ENCODE measurements at places on chromosomes 5 and 9. TPM values are rescaled to one million over a fixed set of nuclear protein-coding genes. Genes with fewer than 3 reads are reported as not detected.

DNA sequence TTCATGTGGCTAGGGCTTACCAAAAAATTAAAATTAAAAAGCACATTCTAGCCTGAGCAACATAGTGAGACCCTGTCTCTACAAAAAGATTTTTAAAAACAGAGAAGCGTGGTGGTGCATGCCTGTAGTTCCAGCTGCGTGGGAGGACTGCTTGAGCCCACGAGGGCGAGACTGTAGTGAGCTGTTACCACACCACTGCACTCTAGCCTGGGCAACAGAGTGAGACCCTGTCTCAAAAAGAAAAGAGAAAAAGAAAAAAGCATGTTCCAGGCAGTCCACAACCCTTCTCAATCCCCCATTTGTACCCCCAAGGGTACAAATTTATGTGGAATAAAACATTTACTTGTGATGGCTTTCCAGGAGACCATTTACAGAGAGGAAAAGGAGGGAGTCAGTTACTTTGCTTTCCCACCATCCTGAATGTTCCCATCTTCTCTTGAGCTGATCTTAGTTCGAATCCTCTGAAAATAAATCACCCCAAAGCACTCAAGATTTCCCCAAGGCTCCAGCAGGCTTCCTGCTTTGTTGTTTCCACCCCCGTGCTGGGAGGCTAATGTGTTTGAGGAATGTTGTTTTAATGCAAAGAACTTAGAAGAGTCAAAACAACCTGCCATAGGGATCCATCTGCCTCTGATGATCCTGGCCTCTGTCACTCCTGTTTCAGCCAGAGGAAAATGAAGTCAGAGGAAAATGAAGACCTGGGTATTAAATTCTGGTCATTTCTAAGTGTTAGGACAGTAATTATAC is 384.7 kb downstream of the BNC2 start:
- no peak for DNase-seq

DNA sequence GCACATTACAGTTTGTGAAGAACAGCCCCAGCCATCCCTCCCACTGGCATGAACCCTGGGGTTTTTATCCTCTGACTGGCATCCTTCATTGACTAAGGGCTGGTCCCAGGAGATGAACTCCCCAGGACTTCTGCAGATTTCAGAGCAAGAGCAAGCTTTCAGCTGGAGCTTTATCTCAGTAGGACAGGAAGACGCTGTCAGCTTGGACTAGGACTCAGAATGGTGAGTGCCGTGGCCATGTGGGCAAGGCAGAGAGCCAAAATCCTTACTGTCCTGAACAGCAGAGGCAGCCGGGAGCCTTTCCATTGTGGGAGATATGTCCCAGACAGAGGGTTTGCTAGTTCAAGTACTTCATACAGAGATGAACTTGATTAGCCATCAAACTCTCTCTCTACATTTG is 3.2 kb upstream of the ACOT12 start:
- no peak for DNase-seq

Gene TESK1
- total RNA-seq: 24.0 TPM

Gene GADD45G
- total RNA-seq: not detected

GRCh38 chr5:108257996-108258395 is 123.9 kb downstream of the FBXL17 start:
- no peak for DNase-seq

DNA sequence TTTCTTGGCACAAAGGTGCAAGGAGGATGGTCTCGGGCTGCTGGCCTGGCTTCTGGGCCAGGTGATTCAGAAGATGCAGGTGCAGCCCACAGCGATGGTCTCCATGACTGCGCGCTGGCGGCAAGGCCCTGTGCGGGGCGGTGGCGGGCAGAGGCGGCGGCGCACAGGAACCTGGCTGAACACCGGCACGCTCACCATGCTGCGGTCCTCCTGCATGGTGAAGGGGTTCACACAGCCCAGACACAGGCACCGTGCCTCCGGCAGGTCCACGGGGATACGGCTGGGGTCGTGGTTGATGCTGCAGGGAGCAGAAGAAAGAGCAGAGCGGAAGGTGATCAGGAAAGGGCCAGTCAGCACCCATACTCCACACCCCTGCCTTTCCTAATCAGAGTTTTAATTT is 4.8 kb downstream of the IL17B start:
- no peak for DNase-seq

DNA sequence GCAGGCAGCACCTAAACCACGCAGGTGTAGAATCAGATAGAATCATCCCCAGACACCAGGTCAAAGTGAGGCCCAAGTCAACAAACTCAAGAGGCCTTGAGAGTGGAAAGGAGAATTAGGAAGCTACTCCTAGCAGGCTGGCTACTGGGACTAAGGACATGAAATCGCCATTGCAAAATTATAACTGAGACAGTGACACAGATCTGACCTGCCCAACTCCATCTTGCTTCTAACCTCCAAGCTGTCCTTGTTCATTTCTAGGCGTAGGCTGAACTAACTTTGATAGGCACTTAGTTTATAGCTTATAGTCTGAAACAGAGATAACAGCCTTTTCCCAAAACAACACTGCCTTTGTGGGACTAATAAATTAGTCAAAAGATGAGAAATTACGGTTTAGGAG is 52.8 kb downstream of the ACTL7B start:
- DNase-seq: no peak

Gene SLC34A3
- 0.07 TPM for total RNA-seq

- DNase-seq: no peak
These were observed 53.2 kb upstream of the FSTL4 start for GRCh38 chr5:133665571-133665970.

Gene IL3
- total RNA-seq: not detected

Gene ARHGEF39
- total RNA-seq: 11.9 TPM

Gene TSLP
- 0.07 TPM for total RNA-seq

DNA sequence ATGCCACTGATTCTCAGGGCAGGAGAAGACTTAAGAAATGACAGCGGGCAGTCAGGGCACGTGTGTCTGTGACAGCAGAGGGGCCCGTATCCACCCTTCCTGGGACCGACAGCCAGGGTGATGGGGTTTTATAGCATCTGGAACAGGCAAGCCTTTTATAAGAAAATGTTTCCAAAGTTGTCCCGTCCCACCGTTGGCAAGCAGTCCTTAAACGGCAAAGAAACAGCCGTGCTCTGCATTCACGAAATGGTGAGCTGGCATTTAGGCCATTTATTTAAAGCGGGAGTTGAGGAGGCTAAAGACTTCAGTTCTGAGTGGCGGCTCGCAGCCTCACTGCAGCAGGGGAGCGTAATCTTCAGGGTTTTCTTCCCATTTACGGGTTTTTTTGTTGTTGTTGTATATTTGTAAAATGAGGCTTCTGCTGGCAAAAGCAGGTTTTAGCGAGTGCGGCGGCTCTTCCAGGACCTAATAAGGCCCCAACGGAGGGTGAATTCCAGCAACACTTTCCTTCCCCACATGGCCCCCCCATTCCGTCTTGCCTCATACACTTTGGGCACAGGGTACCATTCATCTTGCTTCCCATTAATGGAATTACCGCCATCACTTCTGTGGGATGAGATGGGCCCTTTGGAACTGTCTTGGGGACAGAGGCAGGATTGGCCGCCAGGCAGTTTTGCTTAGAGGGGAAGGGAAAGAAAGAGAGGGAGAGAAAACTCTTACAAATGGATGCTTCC is 15.8 kb downstream of the NEK6 start:
- no peak for DNase-seq

DNA sequence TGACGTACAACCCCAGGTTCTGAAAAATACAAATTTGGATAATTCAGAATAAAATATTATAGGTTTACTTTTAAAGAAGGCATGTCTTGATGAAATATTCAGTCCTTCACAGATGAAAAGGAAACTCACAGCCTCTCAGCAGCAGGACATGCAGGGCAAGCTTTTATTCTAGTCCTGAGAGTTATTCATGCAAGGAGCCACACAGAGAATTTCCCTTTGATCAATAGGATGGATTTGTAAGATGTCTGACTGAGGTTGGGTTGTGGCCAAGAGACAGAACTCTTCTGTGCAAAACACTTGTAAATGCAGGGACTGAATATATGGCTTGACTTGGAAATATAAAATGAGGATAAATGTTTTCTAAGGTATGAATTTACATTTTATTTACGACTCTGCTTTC is 48.8 kb upstream of the TBCA start:
- no peak for DNase-seq

DNA sequence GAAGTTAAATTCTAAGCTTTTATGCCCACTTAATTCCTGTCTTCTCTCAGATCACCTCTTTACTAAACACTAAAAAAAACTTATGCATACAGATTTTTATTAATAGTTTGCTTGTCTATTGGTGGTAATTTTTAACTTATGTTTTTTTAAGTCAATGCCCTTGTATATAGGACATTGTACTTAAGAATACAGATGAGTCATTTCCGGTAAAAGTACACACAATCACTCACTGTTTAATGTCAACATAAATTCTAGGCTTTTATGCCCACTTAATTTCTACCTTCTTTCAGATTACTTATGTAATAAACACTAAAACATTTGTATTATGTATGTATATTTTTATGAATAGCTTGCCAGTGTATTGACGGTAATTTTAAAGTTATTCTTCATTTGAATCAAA is 872.8 kb upstream of the CDH9 start:
- DNase-seq: no peak

- no peak for DNase-seq
These were observed 8.0 kb downstream of the GRK6 start for GRCh38 chr5:177434437-177434836.

Gene FRRS1L
- 0.69 TPM for total RNA-seq

- no peak for DNase-seq
These were observed 283.3 kb downstream of the TMEM167A start for GRCh38 chr5:82793808-82794419.

DNA sequence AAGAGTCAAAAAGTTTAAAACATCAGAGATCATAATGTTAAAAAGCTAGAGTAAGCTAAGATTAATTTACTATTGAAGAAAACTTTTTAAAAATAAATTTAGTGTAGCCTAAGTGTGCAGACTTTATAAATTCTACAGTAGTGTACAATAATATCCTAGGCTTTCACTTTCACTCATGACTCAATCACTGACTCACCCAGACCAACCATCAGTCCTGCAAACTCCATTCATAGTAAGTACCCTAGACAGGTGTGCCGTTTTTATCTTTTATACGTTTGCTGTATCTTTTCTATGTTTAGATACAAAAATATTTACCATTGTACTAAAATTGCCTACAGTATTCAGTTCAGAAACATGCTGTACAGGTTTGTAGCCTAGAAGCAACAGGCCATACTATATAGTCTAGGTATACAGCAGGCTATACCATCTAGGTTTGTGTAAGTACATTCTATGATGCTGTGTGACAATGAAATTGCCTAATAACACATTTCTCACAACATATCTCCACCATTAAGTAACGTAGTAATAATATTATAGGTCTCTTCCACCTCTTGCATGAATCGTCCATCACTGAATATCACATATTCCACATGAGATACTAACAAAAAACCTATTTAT is 59.2 kb downstream of the MEGF9 start:
- peak; percentile 15 for DNase-seq

DNA sequence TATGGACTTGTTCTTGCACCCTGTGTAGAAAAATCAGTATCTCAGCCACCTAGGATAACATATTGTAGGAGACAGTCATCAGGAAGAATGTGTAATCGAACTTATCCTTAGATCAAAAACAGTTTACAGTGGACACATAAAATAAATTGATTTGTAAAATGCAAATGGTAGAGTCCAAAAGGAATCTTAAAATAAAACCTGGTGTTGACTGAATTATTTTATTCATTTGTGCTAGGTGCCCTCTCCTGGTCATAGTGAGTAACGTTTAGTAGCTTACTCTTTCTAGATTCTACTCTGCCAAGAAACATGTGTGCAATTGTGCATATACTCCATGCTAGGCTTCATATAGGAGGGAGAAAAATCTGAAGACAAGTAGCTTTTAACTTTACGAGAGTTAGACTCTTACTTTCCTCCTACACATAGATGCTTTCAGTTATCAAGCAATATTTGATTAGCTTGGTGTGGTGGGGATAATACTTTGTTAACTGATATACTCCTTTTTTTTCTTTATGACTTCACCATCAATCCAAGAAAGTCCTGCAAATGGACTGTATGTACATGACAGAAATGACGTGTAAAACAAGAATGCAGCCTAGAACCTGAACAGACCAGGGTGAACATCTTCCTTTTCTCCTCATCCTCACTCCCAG is 23.7 kb upstream of the LOX start:
- no peak for DNase-seq

- DNase-seq: no peak
These were observed 794.2 kb upstream of the CDH10 start for GRCh38 chr5:25439025-25439424.

Gene BAAT
- not detected for total RNA-seq

DNA sequence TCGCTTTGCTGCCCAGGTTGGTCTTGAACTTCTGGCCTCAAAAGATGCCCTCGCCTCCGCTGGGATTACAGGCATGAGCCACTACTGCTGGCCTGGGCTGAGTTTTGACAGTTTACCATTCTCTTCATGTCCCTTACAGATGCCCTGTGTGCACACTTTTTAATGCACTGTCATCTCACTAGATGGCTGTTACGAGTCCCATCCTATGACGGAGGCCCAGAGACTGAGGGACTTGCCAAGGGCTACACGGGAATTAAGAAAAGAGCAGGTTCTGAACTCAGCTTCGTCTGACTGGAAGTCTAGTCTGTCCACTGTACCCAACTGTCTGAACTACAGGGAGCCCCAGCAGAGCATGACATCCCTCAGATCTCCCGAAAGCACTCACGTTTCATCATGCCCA is 63.9 kb downstream of the ARHGEF37 start:
- no peak for DNase-seq

GRCh38 chr9:121217609-121218292 is 16.1 kb upstream of the RAB14 start:
- no peak for DNase-seq

DNA sequence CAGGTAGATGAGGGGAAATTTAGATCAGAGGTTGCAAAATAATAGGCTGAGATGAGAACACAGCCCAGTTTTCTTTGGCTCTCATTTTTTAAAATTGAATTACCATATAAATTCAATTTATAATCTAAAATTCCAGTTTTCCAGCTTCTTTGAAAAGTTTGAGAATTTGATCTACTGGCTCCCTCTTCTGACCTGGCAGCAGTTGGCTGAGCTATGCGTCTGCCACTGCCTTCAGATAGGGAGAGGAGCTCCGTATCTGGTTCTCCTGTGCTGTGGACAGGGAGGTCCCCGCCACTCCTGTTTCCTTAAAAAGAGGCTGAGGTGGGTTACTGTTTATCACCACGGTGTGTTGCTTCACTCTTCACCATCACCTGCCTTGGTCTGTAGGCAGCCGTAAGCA is 103.7 kb downstream of the ARHGAP26 start:
- no peak for DNase-seq

- DNase-seq: no peak
These were observed 135.1 kb downstream of the DAB2IP start for GRCh38 chr9:121786543-121786948.

Gene DRD1
- total RNA-seq: not detected

Gene SLC12A7
- 15.2 TPM for total RNA-seq

DNA sequence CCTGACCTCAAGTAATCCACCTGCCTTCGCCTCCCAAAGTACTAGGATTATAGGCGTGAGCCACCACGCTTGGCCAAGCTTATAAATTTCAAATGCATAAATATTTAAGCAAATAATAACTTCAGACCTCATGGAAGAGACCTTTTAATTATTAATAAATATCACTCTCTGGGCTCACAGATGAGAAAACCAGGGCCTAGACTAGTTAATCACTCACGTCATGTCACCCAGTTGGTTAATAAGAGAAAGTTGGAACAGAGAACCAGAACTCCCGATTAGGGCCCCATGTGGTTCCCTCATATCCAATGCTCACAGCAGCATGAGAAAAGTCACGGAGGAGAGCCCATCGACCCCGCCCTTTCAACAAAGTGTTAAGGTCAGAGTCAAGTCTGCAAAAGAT is 79.3 kb downstream of the EPB41L4A start:
- peak; percentile 63 for DNase-seq

Gene NIPAL4
- 5.6 TPM for total RNA-seq

- no peak for DNase-seq
These were observed 91.1 kb downstream of the PRDM6 start for GRCh38 chr5:123180178-123180577.

- no peak for DNase-seq
These were observed 380.3 kb downstream of the SEMA5A start for GRCh38 chr5:9165546-9165945.

Data from epithelial cell of proximal tubule (primary cell).